ENCODE measurements at places on chromosomes 2 and 18.

DNA sequence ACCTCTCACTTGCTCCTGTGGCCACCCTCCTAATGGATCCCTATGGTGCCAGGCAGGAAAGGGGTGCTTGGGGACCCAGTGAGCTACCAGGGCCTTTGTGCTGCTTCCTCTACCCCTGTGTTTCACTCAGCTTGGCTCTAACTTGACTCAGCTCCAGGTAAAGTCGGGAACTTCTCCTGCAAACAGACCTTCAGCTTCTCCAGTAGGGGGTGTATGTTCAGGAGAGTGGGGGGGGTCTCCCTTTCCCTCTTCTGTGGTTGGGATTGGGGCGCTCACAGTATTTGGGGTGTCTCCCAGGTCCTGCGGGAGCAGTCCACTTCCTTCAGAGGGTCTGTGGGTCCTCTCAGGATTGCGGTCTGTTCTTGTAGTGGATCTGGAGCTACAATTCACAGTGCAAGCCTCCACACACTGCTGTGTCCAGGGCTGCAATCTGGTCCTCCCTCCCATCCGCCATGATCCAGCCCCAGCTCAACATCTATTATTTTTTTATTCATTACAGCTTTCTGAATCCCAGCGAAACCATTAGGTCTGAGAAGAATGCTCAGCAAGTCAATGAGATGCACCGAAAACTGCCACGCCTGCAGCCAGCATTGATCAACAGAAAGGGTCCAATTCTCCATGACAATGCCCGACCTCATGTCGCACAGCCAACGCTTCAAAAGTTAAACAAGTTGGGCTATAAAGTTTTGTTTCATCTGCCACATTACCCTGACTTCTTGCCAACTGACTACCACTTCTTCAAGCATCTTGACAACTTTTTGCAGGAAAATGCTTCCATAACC is 26.4 kb upstream of the SAP130 start:
- DNase-seq, result no peak

GRCh38 chr2:71223767-71224333 is 3.1 kb downstream of the PAIP2B start:
- DNase-seq, result peak; percentile 70

- peak; percentile 52 for DNase-seq
Measured at GRCh38 chr2:26352892-26353291, 6.3 kb upstream of the ADGRF3 start.

- DNase-seq, result no peak
Measured at GRCh38 chr2:492178-492577, 185.0 kb downstream of the TMEM18 start.

GRCh38 chr18:77522051-77522675 is 272.5 kb downstream of the GALR1 start:
- no peak for DNase-seq

DNA sequence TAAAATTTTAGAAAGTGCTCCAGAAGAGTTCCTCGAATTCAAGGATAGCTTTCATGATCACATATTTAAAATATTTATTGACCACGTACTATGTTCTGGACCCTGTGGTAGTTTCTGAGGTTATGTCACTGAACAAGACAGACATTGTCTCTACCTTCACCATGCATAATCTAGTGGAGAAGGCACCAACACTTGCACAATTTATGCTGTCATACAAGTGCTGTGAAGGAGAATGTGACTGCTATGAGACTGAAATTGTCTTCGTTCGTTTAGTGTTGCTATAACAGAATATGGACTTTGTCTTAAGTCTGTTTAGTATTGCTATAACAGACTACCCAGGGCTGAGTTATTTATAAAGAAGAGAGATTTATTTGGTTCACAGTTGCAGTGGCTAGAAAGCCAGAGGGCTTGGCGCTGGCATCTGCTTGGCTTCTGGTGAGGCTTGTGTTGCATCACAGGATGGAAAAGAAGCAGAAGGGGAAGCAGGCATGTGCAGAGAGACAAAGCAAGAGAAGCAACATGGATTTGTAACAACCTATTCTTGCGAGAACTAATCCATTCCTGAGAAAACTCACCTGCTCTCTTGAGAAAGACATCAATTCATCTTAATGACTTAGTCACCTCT is 50.0 kb upstream of the RFX8 start:
- DNase-seq, result no peak

GRCh38 chr2:160984426-160985077 is 175.7 kb upstream of the TANK start:
- no peak for DNase-seq

DNA sequence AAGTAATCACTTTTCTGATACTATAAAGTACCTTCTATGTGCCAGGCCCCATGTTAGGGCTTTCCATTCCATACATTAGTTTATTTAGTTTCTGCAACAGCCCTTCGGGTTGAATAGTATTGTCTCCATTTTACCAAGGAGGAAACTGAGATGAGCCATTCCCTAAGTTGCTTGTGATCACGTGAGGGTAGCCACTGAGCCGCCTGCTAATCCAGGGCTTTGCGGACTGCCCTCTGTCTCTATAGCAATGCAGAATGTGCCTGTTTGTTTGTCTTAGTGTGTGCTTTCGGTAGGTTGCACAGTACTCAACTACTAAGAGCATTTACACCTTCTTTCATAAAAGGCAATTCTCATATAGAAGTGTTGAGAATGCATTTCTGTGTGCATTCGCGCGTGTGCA is 5.0 kb downstream of the EMILIN2 start:
- no peak for DNase-seq

DNA sequence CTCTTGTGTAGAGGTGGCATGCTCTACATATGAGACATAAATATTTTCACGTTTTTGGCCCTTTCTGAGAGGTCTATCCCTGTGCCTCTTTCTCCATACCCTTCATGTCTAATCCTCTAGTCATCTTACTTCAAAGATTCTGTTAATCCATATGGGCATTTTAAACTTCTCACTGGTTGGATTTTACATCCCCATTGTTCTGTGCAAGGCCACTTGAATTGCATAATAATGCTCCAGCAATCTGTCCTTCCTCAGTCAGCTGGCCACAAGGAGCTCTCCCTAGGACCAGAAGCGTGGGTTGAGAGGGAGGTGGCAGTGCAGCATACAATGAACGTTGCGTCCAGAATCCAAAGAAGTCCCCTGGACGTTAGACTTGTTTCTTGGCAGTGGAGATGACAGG is 58.2 kb downstream of the TDRD15 start:
- DNase-seq, result no peak
